ENCODE measurements at places on chromosomes 4 and X.

GRCh38 chrX:96843566-96843965 lies 40.1 kb upstream of the RPA4 start:
- no peak for DNase-seq

- no peak for DNase-seq
Observed at GRCh38 chrX:25028726-25029125, 13.0 kb upstream of the ARX start.

GRCh38 chr4:153223930-153224329 lies 19.7 kb downstream of the TRIM2 start:
- DNase-seq = no peak

DNA sequence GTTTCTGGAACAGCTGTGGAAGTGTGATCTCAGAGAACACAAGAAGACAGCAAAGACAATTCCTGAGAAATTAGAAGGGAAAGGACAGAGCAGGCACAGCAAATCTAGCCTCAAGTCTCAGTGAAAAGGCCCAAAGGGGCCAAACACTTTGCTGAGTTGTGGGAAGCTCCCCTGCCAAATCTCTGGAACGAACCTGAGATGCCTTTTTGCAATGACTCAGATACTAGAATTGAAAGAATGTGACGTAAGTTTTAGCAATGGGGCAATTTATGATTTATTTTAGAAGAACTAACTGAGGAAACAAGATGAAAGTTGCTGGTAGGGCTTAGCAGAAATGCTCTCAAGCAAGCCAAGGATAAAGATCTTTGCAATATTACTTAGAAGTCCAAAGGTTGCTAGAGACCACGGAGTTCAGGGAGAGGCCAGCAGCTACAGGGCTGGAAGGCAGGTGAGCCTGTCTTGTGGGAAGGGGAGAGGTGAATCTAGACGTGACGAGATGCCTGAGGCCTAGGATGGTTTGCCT lies 92.8 kb downstream of the AMELX start:
- no peak for DNase-seq

- no peak for DNase-seq
Observed at GRCh38 chrX:154742613-154743012, 8.3 kb downstream of the GAB3 start.

- DNase-seq = peak; percentile 16
Observed at GRCh38 chr4:104494822-104495559, at the start of gene CXXC4. CXXC4 (minus strand) TSS chr4:104494894; CDS start chr4:104491802, 3,092 bp downstream.

DNA sequence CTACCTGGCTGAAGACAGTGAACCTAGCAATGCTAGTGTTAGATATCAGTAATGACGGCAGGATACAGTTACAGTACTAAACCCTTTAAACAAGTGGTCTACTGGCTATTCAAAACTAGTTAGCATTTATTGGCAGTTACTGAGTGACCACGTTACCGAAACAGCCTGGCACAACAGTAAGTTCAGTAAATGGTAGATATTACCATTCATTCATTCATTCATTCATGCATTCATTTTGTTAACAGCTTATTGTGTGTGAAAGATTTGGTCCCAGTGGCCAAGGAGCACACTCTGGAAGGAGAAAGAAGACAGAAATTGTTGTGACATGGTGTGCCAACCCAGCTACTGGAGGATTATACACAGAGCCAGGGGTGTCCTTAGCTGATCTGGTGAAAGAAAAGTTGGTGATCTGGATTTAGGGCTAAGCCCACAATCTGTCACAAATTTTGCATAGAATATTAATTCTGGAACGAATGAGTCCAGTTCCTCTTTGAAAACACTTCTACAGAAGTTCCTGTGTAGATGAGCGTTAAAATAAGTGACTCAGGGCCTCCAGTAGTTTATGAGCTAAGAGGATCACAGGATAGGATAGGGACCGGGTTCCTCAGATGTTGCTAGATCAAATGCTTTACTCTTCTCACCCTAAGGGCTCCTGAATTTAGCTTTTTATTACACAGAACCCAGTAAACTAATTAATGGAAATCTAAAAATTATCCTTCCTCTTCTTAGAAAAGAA lies 179.1 kb downstream of the CBR4 start:
- DNase-seq = no peak

GRCh38 chr4:7366954-7367353 lies 67.8 kb downstream of the PSAPL1 start:
- no peak for DNase-seq

- DNase-seq = no peak
Observed at GRCh38 chr4:157558016-157558415, 337.5 kb downstream of the GRIA2 start.

DNA sequence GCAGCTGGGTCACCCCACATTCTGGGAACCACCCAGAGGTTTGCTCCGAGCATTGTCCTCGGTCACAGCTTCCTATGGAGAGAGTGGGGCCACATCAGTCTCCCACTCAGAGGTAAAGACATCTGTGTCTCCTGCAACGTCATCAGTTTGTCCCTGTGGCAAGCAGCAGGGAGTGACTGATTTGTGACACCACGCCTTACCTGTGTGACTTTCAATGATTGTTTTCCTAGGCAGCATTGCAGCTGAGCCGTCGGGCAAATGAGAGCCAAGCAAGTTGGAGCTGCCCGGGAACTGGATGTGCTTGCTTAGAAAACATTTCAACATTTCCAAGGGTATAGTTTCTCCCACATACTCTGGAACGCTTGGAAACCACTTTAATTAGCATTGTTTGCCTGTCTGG lies 29.7 kb upstream of the HELT start:
- no peak for DNase-seq

GRCh38 chrX:24285082-24285481 lies 28.8 kb downstream of the SUPT20HL2 start:
- no peak for DNase-seq

DNA sequence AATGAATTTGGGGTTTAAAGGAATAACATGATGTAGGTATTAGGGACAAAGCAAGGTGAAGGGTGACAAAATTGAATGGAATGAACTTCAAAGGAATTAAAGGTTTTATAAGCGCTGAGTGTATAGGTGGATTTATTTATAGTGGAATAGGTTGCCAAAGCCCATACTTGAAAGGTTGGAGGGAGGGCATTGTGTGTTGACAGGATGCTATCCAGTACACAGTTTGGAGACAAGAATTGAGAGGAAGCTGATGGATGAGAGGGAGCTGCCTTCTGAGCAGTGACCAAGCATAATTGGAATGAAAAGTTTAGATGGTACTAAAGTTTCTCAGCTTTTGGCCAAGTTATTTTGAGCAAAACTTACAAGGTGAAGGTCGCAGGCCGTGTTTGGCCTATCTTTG lies 52.6 kb upstream of the RAB33B start:
- DNase-seq = no peak

DNA sequence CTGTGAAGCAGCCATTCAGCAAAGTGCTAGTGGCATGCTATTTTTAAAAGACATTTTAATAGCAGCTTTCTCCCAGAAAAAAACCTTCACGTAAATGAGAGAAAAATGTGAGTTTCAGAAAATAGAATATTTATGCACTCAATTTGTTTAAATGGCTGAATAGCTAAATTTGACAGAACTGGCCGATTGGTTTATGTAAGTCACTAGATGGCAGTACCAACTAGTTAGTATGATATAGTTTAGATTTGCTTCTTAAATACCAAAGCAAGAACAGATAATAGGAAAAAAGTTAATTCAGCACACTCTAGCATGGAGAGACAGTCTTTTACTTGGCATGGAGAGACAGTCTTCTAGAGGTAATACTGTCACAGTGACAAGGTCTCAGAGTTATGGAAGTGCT lies 250.1 kb downstream of the SNCA start:
- no peak for DNase-seq

GRCh38 chrX:148555101-148555500 lies 54.7 kb downstream of the AFF2 start:
- DNase-seq = no peak

Data from activated CD4-positive, alpha-beta memory T cell treated with anti-CD3 and anti-CD28 coated beads, Interleukin-2, amount 10 ng/mL, durations not matched to agents 7 days and 5 days (primary cell).